ENCODE measurements at places on chromosomes 7 and 10.

GRCh38 chr7:76260171-76260703, 42.2 kb upstream of the HSPB1 start:
- no peak for DNase-seq

DNA sequence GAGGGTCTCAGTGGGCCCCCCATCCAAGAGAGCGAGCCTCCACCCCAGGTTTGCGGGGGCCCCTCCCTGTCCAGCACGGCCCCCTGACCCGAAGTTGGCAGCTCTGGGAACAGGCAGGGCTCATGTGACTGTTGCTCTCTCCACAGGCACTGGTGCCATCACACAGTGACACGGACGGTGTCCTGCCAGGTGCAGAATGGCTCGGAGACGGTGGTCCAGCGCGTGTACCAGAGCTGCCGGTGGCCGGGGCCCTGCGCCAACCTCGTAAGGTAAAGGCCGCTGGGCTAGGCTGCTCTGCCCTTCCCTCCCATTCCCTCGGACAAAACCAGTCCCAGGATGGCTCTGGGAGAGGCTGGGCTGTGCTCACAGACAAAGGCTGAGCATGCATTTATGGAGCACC, 57.2 kb downstream of the COL26A1 start:
- no peak for DNase-seq

- no peak for DNase-seq
These were observed 90.3 kb upstream of the ZNF438 start for GRCh38 chr10:31121757-31122577.

- no peak for DNase-seq
These were observed 31.7 kb downstream of the GALNTL5 start for GRCh38 chr7:151987748-151988529.

GRCh38 chr10:66925896-66926715, at the start of gene LRRTM3:
Gene LRRTM3 (plus strand): TSS chr10:66926036.
- DNase-seq = peak; percentile 69

DNA sequence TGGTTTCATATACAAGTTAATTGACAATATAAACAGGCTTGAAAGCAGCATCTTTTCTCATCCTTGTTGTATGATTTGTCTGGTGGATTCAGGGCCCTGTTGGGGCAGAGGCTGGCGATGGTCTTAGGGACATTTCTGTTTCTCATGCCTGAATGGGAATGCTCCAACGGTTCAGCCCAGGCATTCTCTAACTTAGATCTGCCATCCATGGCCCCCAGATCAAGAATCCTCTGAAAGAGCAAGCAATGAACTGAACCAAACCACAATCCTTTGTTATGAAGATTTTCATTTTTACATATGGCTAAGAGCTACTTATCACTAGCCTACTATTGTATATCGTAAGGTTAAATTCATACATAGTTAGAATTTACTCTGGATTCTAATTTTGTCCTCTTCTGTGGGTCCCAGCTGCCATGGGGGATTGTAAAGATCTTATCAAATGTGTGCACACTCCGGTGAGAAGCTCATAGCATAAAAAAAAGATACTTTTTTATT, 163.9 kb downstream of the COBL start:
- DNase-seq = no peak

All from COR-L47 (cell line).